ENCODE measurements at places on chromosomes 5 and 9.
A peak's percentile ranks its signal among the peaks of the same experiment; 100 is the strongest.

DNA sequence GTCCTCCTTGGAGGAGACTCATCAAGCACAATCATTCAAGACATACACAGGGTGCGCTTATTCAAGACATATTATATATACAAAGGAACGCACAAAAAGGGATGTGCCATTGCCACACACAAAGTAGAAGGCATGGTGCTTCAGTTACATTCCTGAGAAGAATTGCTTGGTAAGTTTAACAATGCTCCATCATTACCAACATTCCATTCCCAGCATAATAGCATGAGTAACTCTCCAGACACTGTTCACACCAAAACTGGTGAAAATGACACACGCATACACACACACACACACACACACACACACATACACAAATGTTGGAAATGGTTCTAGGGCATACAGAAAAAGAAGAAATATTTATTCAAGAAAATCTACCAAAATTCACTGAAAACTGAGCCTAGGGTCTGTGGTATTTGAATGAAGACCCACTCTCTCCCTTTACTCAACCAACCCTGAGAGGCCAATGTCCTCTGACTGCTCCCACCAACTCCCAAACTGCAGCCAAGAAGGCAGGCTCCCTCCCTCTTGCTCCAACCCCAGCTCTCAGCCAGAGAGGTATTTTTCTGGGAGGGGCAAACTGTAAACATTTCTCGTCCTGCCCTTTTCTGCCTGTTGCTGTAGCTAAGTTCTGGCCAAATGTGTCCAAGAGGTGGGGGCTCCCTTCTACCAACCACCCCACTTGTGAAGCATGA lies 19.9 kb downstream of the UGT3A1 start:
- DNase-seq = no peak

GRCh38 chr9:12856603-12857002 lies 81.8 kb downstream of the LURAP1L start:
- no peak for DNase-seq

DNA sequence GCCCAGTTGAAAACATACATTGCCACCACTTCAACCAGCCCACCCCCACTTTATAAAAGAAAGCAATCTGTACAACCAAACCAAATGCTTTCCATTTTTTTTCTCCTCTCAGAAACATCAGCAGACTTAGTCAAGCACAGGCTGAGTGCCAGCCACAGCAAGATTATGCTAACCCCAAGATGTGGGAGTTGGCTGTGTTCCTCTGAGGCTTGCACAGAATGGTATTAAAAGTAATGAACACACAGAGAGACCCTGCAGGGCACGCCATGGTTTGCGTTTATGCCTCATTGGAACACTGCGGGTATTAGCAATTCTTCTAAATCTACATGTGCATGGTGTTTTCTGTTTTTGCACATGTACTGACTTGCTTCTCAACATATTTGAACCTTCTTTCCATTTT lies 419.9 kb upstream of the GRAMD2B start:
- DNase-seq = peak; percentile 36

GRCh38 chr9:124786881-124787573 lies 10.1 kb downstream of the OLFML2A start:
- DNase-seq = peak; percentile 6

DNA sequence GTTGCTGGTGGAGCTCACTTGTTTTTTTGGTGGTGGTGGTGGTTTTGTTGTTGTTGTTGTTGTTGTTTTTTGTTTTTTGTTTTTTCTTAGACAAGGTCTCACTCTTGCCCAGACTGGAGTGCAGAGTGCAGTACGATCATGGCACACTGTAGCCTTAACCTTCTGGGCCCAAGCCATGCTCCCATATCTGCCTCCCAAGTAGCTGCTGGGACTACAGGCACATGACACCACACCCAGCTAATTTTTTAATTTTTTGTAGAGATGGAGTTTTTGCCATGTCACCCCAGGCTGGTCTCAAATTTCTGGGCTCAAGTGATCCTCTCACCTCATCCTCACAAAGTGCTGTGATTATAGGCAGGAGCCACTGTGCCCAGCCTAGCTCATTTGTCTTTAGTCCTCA lies 53.5 kb downstream of the NUP214 start:
- no peak for DNase-seq

DNA sequence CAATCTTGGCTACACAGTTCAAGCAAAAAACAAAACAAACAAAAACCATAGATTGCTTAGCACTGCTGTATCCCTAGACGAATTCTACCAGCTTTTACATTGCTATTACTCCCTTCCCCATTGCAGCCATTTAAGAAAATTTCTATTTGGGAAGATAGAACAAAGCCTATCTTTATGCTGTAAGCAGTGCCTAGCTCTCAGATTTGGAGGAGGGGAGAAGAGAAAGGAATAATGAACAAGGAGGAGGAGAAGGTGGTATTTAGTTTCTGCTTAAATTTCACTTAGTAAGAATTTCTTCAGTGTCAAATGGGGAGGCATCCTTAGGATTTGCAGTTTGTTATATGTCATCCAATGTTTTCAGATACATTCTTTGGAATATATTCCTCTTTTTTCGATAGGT lies 16.2 kb upstream of the TLE1 start:
- DNase-seq = no peak

Measured in right hindlimb (tissue), 1 donor.